ENCODE measurements at places on chromosomes 7 and 10.

DNA sequence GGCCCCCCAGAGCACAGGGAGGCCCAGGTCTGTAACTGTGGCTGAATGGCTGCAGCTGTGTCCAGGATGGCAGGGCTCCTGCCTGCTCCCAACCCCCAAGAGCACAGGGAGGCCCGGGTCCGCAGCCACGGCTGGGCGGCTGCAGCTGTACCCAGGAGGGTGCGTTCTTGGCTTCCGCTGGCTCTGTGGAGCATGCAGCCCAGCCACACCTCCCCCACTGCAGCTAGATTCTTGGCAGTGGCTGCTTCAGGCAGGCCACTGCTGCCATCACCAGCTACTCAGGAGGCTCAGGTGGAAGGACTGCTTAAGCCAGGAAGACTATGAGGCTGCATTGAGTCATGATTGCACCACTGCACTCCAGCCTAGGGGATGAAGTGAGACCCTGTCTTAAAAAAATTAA, 27.9 kb downstream of the C7orf25 start:
- no peak for DNase-seq

DNA sequence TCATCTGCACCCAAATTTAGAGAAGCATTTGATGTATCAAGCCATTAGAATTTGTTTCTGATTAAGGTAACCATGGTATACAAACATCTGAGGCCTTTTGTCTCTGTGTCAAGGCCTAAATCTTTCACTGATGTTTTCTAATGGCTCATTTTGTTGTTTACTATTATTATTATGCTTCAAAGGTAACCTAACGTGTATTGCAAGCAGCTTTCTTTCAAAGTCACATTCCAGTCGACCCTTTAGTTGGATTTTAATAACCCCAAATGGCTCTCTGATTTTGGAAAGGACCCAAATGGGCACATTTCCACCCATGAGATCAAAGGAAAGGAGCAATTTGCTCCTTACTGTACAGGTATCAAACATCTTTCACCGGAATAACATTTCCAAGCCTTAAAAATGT, 46.7 kb upstream of the WNT16 start:
- no peak for DNase-seq

DNA sequence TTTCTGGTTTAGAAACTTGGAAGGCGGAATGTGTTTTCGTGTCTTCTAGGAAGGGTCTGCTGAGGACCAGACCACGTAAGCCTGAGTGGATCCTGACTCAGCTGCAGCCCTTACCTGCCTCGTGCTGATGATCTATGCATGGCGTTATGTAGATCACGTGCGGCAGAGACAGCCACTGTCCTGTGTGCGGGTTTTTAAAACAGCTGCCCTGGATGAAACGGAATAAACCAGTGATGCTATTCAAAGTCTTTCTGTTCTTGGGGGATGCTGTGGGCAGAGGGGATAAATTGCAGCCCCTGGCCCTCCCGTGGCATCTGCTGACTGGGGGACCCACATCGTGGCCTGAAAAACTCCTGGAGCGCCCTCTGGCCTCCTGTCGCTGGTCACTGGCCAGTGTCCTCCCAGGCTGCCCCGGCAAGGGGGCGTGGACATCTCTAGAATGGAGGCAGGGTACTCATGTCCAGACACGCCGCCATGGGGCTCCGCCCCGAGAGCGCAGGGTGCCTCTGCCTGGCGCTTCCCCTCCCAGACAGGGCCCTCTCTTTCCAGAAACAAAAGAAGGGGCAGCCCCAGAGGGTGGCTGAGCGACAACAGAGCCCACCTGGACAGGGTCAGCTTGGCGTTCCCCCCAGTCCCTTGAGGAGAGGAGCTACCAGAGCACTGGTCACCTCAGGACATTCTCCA, 13.2 kb downstream of the ALKBH4 start:
- no peak for DNase-seq

GRCh38 chr10:25768167-25768566, 165.9 kb upstream of the MYO3A start:
- DNase-seq, result no peak

GRCh38 chr7:1975179-1975578, 257.6 kb downstream of the MAD1L1 start:
- no peak for DNase-seq

- DNase-seq, result no peak
Measured at GRCh38 chr7:93945756-93946535, 24.4 kb downstream of the GNG11 start.

DNA sequence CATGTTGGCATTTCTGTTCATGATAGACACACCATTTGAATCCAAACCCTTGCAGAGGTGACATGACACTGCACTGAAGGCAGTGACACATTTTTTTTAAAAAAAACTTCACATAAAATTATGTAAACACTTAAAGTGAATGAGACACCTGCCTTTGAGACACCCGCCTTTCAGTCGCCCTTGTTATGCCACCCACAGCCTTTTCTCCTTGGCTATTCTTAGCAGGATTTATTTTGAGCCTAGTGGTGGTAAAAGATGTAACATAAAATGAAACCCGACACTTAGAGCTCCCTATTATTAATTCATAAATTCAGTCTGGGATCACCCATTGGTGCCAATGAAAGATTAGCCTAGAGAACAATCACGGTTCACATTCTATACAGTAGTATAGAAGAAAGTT, 161.3 kb downstream of the DYNC1I1 start:
- no peak for DNase-seq

DNA sequence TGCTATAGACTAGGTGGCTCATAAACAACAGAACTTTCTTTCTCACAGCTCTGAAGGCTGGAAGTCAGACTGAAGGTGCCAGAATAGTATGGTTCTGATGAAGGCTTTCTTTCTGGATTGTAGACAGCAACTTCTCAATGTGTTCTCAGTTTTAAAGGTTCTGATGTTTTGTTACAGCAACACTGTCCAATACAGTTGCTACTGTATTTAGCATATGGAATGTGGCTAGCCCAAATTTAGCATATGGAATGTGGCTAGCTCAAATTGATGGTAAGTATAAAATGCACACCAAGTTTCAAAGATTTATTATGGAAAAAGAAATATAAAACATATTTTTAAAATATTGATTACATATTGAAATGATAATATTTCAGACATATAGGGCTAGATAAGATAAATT, 145.3 kb downstream of the MBL2 start:
- DNase-seq, result no peak

DNA sequence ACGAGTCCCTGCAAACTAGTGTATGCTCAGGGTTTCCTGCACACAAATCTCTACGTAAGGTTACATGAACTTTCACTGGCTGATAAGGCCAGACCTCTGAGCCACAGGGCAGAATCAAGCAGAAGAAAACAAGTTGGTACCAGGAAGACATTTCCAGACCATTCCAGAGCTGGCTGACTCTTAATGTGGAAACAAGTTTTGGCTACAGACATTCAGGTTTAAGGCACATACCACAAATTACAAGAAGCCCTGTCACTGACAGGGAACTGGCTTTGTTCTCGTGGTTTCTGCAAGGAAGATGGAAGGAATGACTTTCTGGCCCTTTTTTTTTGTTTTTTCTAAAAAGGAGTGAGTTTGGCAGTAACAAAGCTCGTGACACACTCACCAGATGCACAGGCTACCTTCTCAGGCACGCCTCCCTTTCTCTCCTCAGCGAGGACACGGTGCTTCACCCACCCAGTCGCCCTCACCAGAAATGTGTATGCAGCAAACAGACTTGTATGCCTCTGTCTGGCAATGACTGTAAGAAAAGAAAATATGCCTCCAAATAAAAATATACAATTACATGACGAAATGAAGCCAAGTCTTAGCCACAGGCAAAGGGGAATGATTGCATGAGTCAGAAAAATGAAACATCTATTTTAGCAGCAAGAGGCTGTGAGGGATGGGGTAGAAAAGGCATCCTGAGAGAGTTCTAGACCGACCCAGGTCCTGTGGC, 22.6 kb downstream of the PLAC9 start:
- DNase-seq, result no peak

- no peak for DNase-seq
Measured at GRCh38 chr10:21057989-21058388, 160.9 kb upstream of the NEBL start.

GRCh38 chr7:76292213-76292573, 10.3 kb upstream of the HSPB1 start:
- DNase-seq, result no peak

GRCh38 chr10:26213157-26213800, 3.3 kb upstream of the GAD2 start:
- DNase-seq, result no peak

- DNase-seq, result no peak
Measured at GRCh38 chr7:73701357-73701995, 18.0 kb downstream of the STX1A start.

DNA sequence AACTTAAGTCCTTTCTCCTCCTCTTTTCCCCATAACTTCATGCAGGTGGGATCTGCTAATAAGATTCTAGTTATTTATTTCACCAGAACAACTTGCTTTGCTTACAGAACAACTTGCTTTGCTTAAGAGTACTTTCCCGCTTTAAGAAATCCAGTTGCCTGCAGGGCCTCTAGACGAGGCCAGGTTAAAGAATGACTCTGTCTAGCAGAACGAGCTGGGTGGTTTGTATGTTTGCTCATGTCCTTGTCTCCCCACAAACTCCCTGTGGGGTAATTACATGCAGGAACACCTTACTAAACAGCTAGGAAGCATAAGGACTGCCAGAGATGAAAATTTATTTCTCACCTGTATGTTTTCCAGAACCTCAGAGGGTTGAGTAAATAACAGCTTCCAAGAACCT, 8.8 kb upstream of the FZD8 start:
- no peak for DNase-seq

- no peak for DNase-seq
Measured at GRCh38 chr10:67549390-67549789, 146.6 kb downstream of the CTNNA3 start.

DNA sequence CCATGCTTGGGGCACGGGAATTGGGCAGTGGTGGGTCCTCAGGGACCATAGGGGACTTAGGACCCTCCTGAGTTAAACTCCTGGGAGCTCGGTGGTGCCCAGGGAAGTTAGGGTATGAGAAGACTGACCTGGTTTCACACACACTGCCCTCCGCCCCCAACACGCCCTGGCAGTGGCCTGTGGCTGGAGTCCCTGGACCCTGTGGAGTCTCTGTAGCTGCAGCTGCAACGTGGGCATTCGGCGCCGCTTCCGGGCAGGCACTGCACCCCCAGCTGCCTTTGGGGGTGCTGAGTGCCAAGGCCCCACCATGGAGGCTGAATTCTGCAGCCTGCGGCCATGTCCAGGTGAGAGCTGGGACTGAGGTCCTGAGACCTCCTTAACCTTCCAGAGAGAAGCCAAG, 29.9 kb upstream of the ZNF862 start:
- DNase-seq, result no peak

- no peak for DNase-seq
Measured at GRCh38 chr7:101386558-101387231, 24.0 kb downstream of the COL26A1 start.

- DNase-seq, result no peak
Measured at GRCh38 chr7:29296421-29296820, 101.8 kb downstream of the CHN2 start.

- no peak for DNase-seq
Measured at GRCh38 chr10:69663369-69663947, 33.4 kb downstream of the FAM241B start.

DNA sequence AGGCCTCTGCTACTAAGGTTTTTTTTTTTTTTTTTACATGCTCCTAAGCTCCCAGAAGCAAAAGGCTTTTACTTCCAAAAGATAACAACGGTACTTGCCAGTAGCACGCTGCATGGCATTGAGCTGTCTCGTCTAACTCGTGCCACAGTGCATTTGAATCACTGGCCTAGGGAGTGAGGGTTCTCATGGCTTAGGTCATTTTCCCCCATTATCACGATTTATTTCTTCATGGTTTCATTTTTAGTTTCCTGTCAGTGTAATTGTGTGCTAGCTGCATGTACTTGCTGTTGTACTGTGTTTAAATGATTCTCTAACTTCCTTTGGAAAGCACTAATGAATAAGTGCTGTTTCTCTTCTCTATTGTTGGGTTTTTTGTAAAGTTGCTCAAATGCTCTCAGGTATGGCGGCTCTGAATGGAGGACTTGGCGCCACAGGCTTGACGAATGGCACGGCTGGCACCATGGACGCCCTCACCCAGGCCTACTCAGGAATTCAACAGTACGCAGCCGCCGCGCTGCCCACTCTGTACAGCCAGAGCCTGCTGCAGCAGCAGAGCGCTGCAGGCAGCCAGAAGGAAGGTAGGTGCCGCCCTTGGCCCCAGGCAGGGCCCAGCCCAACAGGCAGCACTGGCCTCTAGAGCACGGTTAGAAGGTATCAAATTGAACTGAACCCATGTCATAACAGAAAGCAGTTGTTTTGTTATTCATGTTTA, 290.5 kb downstream of the USP6NL start:
- DNase-seq, result no peak

- no peak for DNase-seq
Measured at GRCh38 chr7:877312-878232, 1.2 kb downstream of the GET4 start.

DNA sequence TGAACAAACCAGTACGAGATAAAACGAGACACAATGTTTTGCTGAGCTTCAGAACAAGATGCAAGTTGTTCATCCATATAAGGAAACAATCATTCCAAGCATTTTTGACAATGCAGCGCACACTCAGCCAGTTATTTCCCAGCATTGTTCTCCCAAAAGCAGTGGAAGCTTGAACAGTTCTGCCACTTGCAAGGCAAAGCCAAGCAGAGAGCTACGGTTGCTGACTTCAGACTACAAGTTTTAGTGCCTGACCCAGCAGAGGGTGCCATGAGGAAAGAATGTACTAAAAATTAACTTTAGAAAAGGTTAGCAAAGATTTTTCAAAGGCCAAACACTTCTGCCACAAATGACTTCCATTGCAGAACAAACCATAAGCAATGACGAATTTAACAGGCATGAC, 152.5 kb downstream of the SLC25A13 start:
- DNase-seq, result no peak

GRCh38 chr7:92709912-92710311, 119.7 kb upstream of the FAM133B start:
- DNase-seq, result no peak

DNA sequence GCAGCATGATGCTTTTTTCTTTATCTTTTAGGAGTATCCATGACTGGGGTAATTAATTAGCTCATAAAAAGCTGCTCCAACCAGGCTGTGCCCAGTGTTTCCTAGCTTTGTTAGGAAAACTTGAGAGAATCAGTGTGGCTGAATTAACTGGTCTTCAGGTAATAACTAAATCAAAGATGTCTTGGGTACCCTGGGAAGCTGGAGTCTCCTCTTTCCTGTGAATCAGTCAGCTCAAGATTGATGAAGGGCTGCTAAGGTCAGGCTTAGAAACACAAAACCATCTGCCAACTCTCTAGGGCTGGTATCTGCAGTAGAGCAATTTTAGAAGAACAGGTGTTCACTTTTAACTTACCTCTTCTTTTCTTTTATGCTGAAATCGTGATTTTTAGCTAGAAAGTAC, 21.4 kb upstream of the ATOH7 start:
- DNase-seq, result no peak

DNA sequence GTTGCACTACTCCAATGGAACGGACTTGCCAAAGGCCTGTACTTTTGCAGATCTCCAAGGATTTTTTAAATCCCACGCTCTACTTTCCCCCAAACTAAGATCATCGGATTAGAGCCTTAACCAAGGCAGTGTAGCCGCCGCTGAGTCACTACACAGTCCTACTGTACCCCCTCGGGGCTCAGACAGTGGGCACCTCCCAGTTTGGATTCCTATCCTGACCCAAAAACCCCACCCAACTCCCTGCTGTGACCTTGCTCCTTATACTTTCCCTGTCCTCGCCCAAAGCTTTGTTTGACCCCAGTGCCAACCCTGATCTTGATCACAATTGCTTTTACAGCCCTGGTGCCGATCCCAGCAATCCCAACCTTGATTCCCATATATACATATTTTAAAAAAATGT, 17.5 kb upstream of the PLAU start:
- no peak for DNase-seq

GRCh38 chr7:159177284-159177953, 32.8 kb upstream of the VIPR2 start:
- no peak for DNase-seq

All from activated CD4-positive, alpha-beta T cell treated with anti-CD3 and anti-CD28 coated beads, Interleukin-2, amount 50 U/mL, for 24 hours (primary cell).